ENCODE measurements at places on chromosomes 2 and 18. TPM values are rescaled to one million over a fixed set of nuclear protein-coding genes. Genes with fewer than 3 reads are reported as not detected.

TOGARAM2 gene
- total RNA-seq = 1.1 TPM

DNA sequence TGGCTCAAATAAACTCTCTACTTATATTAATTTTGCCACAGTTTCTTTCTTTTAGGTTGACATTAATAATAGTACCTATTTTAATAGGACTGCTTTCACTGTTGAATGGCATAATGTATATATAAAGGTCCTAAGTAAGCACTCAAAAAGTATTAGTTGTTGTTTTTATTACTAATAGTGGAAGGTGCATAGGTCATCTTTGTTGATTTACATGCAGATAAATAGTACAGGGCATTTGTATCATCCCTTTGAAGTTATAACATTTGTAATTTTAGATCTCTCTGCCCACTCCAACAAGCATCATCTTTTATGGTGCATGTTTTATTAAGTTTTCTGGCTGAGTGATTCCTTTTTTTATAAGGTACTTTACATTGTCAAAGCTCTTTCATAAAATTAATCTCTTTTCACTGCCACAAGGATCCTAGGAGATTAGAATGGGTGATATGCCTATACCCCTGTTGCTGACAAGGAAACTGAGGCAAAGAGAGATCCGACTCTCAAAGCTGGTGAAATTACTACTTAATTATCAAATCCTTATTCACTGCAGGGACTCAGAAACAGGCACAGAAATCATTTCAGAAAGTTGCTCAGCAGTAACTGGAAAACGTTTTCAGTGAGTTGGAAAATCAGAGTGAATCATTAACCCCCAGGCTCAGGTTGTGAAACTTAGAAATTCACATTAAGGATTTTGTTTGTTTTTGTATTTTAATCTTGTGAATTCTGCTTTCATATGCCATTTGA, 299.6 kb downstream of the AGPS start:
- no peak for DNase-seq

GRCh38 chr18:28706397-28706796, 529.5 kb upstream of the CDH2 start:
- no peak for DNase-seq

UGT1A4 gene
- not detected for total RNA-seq

DNA sequence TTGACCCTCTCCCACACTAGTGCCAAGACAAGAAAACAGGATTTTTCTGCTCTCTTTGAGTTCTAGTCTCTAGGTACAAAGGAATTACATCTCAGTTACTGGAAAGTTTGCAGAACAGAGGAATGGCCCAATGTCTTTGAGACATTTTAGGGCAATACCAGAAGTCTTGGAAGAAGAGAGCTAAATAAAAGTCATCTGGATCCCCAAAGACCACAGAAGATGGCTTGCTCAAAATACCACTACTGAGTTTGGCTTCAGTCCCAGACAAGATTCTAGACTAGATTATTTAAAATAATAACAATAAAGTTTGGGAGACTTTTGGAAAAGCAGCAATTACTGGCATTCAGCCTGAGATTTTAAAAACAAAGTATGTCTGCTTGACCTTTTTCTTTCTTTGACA, 61.9 kb upstream of the HK2 start:
- DNase-seq = no peak

RAB3GAP1 gene
- total RNA-seq = 46.4 TPM

All from omental fat pad (tissue), 4 donors.